CD4-positive, alpha-beta T cell treated with Interleukin-4 for 1 hour (primary cell): ENCODE measurements at places on chromosomes 3 and 15.
A peak's percentile ranks its signal among the peaks of the same experiment; 100 is the strongest.

- DNase-seq: peak; percentile 9
These were observed 16.2 kb downstream of the CEP152 start for GRCh38 chr15:48794697-48795134.

GRCh38 chr3:196996454-196997265 is 28.0 kb upstream of the PIGZ start:
- no peak for DNase-seq

DNA sequence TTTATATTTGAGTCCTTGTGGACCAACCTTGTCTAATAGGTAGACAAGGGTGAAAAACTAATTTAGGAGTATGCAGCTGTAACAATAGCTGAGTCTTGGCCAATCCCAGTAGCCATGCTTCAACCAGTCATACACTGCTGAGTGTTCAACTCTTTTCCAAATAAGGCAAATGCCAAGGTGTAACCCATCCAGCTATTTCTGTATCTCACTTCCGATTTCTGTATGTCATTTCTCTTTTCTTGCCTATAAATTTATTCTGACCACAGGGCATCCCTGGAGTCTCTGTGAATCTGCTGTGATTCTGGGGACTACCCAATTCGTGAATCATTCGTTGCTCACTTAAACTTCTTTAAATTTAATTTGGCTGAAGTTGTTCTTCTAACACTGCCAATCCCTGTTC is 93.2 kb downstream of the MAGI1 start:
- DNase-seq: no peak

DNA sequence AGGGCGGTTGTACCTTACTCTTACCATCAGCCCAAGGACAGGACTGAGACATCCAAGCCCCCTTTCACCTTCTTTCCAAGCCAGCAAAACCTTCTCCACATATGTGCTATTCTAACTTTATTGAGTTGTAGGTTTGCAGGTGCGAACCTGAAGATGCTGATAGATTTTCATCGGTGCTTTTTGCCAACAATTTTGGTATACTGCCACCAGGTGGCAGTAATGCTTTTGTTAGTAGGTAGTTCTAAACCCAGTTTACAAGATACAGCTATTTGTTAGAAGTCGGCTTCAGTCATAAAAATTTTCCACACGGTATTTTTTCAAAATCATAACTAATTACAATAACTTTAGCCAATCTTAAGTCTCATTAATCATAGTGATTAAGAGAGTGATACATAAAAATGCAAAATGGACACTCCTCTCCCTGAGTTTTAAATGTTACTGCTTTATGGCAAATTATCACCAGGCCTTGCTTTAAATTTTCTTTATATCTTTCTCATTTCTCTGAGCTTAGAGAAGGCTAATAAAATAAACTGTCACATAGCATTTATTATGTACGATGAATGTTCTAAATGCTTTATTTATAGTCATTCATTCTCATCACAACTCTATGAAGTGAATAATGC is 636 bp downstream of the TBC1D21 start:
- peak; percentile 39 for DNase-seq

- peak; percentile 37 for DNase-seq
These were observed 641 bp downstream of the ACVR2B start for GRCh38 chr3:38454178-38454883.

GRCh38 chr3:171801738-171802589 is 8.3 kb downstream of the PLD1 start:
- DNase-seq: no peak

DNA sequence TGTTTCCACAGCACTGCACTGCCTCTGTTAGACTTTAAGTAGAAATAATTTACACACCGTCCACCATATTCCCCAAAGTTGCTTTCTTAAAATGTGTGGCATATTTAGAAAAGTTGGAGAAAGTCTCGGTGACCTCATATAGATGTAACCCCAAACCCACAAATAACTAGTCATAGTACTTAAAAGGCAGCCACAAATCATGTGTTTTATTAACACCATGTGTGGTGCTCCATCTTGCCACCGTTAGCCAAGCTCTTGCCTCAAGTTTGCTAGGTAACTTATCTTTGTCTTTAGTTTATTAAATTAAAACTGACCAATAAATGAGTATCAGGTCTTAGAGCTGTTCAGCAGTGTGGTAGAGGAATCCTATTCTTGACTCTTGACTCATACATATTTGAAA is 257.9 kb downstream of the UBE2E2 start:
- DNase-seq: no peak

- DNase-seq: peak; percentile 90
These were observed 12.5 kb downstream of the P2RY14 start for GRCh38 chr3:151265866-151266265.

GRCh38 chr3:128482666-128483656 is 10.0 kb downstream of the GATA2 start:
- no peak for DNase-seq

DNA sequence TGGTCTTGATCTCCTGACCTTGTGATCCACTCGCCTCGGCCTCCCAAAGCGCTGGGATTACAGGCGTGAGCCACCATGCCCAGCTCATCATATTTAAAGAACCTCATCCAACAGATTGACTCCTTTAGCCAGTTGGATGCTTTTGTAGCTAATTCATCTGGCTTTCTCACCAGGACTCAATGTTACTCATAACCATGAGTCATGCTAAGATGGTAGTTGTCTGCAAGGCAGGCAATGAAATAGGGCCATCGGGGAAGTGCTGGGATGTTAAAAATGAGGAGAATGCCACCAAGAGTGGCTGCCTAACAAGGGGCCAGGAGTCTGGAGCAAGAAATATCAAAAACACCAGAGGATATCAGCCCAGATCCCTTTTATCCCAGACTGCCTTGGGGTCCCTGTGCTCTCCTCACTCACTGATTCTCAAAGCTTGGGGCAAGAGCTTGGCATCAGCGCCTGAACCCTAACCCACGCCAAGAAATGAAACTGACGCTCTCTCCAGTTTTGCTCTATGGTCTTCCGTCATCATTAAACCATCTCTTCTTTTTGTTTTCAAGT is 7.4 kb upstream of the PCOLCE2 start:
- DNase-seq: no peak

- DNase-seq: no peak
These were observed 15.4 kb downstream of the RNF13 start for GRCh38 chr3:149828390-149828789.

GRCh38 chr15:68055224-68055705 is 1.1 kb downstream of the PIAS1 start:
- peak; percentile 57 for DNase-seq
